Activated B cell treated with CpG ODN at 0.5 μM for 24 hours (primary cell): ENCODE measurements at places on chromosomes 4 and X. TPM values are rescaled to one million over a fixed set of nuclear protein-coding genes. Genes with fewer than 3 reads are reported as not detected.

Gene MSX1
- not detected in 2 replicates for total RNA-seq

Gene SCRG1
- total RNA-seq = not detected in 2 replicates

Gene SHISA3
- total RNA-seq = not detected in 2 replicates

Gene CPLX1
- not detected in 2 replicates for total RNA-seq
